ENCODE measurements at places on chromosomes 11 and 22.
A peak's percentile ranks its signal among the peaks of the same experiment; 100 is the strongest.

DNA sequence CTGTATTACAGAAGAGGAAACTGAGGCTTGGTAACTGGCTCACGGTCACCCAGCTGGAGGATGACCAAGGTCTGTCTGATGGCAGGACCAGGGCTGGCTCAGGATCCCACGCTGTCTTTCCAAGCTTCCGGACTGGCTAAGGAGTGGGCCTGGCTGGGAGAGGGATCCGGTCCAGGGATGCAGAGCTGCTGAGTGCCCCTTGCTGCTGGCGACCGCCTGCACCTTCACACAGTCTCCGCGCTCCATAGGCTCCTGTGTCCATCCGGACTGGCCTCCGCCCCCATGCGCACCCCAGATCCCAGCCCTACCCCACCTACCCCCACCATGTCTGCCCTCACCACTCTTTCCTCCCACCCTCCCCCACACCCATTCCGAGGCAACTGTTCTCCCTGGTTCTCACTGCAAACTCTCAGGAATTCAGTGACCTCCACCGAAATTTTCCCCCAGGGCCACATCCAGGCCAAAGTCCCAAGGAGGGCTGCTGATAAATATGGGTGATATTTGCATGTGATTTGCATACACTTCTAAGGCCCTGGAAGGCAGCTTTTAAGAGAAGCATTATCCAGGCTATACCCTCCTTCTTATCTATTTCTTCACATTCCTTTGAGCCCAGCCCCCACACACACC lies 48.5 kb upstream of the SLC35C1 start:
- DNase-seq: no peak

DNA sequence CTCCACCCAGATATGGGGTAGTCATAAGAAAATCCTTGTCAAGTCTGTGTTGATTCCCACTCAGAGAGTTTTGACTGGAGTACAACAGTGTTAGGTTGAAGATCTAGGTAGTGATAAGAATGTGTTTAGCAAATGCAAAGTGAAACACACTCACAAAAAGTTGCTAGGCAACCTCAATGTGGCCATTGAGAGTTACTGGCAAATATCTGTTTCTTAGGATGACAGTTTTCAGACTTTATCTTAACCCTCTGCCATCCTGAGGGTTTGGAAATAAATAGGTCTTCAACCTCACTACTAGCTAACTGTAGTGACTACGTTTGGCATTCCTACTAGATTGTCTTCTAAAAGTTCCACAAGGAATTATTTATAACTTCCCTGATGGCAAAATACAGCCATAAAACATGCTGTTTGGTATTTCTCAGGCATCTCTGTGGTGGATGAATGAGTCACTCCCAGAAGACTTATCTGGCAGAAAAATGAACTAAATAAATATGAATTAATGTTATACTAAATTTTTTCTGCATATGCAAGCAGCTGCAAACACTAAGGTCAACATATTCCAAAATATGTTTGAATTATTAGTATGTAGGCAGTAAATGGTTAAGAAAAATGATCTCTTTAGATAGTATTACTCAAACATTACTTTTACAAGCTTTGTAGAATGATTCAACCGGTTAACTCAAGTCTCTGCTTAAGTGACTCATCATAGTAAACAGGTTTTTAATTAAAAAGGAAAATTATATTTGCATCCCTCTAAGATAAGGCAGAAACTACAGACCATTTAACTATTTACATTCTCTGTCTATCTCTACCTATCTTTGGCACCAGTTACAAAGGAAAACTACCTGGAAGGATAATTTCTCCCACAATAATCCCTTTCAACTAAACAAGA lies 17.1 kb upstream of the SYTL2 start:
- no peak for DNase-seq

DNA sequence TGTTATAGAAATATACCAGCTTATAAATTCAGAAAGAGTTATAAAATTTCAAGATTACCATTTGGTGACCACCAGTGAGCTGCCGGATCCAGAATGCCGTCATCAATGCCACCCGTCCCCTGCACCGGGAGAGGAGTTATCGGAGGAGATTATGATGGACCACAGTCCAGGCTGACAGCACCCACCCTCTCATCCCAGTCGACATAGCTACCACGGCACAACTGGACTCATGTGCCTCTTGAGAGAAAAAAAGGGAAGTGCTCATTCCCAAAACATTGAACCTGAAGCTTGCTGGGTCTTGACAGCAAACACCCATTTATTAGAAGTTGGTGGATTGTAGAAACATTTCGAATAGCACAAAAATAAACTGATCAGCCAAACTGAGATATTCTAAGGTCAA lies 1331.5 kb downstream of the TBC1D22A start:
- DNase-seq: no peak

GRCh38 chr11:13776134-13776815 lies 107.8 kb downstream of the FAR1 start:
- DNase-seq: no peak

DNA sequence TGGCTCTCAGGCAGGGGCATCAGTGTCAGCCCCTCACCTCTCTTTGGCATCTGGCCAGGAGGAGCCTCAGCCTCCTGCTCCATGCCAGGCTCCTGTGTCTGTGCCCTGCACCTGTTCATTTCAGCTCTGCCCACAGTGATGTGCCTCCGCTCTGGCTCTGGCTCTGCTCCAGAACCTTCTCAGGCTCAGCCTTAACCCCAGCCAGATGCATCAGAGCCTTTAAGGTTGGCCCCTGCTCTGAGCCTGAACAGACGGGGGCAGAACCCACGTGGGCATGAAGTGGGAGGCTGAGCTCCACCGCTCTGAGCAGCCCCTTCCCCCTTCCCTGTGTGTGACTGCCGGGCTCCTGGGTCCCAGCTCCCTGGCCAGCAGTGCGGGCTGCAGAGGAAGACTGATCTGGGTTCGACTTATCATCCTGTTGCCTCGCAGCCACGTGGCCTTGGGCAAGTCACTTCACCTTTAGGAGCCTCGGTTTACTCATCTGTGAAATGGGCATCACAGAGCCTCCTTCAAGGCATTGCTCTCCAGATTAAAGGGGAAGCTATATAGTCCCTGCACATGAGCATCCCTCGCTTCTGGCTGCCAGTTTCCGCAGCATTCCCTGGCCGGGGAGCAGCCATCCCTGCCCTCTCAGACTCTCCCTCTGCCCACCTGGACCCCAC lies 44.7 kb upstream of the RTL6 start:
- no peak for DNase-seq

GRCh38 chr11:4643076-4643475 lies 706 bp upstream of the OR51E1 start:
- DNase-seq: no peak

GRCh38 chr11:130831506-130831905 lies 84.8 kb downstream of the SNX19 start:
- no peak for DNase-seq

DNA sequence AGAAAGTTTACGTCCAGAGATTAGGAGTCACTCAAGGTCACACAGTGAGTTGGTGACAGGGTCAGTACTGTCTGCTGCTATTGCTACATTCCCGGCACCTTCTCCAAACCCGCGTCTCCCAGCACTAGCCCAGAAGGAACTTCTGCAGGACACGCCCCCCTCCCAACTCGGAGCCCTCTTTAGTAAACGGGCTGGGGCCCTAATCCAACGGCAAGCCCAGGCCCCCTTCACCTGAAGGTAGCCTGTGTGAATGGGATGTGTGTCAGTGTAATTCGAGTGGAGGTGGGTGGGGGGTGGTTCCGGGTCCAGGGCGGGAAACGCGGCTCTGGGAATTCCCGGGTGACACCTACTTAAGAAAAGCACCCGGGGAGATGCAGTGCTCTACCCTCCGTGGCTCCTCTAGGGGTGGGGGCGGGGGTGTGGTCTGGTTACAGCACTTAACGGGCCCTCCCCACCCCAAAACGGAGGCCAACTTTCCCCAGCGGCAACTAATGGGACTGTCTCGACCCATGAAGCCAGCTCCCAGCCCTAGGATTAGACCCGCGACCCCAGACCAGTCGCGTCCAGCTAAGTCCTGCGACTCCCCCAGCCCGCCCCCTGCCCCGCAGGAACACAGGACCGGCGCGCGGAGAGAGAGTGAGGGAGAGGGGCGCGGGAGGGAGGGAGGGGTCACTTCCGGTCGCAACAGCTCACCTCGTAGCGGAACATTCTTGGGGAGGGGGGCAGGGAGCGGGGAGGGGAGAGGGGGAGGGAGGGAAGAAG lies 468 bp downstream of the PATL1 start:
- DNase-seq: peak; percentile 50

- DNase-seq: no peak
Measured at GRCh38 chr11:19218786-19219460, 17.1 kb upstream of the CSRP3 start.

- DNase-seq: no peak
Measured at GRCh38 chr11:21987261-21987660, 205.6 kb upstream of the ANO5 start.
